ENCODE measurements at places on chromosomes 3 and 15.

- DNase-seq, result no peak
These were observed 1.2 kb upstream of the EDEM1 start for GRCh38 chr3:5186089-5186857.

DNA sequence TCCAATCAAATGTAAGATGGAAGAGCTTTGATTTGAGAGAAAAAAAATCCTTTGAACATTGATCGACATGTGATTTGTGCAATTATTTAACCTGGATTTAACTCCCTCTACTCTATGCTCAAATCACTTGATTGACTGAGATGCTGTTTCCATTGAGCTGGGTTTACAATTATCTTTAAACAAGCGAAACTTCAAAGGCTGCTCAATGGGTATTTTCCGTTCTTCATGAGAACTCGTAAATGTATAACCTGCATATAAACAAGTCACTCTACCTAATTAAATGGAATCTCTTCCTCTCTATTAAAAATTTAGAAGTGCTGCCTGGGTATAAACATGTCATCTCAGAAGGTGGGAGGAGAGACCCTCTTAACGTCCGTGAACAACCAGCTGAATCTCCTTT, 71.9 kb downstream of the ANXA2 start:
- no peak for DNase-seq

GRCh38 chr3:142651711-142652110, 55.5 kb downstream of the PLS1 start:
- no peak for DNase-seq

GRCh38 chr3:194869482-194870169, 183.9 kb downstream of the FAM43A start:
- no peak for DNase-seq

DNA sequence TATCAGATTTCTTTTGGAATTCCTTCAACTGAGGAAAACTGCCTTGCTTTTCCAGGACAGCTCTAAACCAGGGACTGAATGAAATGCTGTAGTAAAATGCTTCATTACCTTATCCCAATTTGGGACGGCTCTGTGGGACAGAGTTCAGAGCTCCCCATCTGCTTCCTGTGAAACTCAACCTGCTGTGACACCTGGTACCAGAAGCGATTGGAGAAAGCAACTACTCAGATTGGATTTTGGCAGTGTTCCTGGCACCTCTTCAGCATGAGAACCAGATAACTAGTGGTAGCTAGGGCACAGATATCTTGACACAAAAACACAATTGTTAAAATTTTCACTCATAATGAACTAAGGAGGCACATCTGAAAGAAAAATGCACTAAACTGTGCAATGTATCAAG, 539.1 kb downstream of the SI start:
- DNase-seq, result no peak

DNA sequence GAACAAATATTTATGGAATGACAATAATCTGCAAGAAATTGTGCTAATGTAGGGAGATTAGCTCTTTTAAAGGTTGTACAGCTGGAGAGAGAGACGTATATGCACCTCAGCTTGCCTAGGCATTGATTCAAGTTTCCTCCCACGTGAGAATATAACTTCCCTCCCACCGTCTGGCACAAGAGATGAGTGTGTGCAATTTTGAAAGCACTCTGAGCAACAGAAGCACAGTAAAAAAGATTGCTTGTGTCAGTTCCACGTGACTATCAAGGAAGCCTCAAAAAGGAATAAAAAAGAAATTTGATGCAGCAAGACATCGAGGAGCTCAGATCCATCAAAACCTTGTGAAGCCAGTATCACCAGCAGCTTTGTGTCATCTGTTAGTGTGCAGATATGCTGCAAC, 435.3 kb downstream of the TUSC7 start:
- DNase-seq, result no peak

GRCh38 chr3:182621435-182622240, 171.7 kb upstream of the ATP11B start:
- no peak for DNase-seq

DNA sequence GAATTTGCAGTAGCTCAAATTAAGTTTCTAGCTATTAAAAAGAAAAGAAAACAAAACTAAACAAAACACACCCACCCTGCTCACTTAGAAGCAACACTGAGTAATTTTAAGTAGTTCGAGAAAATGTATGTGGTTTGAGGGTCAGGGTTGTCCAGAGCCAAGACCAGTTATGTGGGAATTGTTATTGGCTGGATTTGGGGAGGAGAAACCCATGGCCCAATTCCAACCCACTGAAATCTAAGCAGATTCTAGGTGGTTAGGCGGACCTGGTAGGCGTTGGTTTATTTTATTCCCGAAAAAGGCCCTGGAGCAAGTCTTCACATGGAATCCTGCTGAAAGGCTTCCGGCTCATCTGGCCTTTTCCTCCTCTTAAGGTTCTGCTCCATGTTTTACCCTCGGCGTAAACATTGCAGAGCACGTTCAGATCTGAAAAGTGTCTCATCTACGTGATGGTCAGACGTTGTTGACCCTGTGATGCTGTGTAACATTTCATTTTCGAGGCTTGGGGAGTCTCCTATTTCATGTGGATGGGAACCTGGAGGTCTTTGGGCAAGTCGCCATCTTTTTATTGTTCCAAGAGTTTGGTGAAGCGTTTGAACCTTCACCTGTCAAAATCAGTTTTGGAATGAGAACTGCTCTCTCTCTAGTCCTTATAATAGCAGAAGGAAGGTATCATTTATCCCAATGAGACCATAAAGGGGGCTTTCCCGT, 64.0 kb downstream of the FLNB start:
- DNase-seq, result no peak

DNA sequence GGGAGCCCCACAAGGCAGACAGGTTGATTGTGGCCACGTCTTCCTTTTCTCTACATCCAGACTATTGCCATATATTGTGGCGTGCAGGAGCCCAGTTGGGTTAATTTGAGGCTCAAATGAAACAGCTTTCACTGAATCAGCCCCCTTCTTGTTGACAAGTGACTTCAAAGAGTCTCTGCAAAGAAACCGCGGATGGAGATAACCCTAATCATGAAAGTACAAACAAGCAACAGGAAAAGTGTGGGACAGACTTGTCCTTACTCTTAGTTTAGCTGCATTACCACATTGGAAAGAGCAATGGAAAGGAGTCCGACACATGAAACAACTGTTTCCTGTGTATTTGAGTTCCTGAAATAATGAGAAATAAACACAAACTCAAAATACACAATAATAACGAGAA, 3.3 kb downstream of the TMEM40 start:
- DNase-seq, result no peak

DNA sequence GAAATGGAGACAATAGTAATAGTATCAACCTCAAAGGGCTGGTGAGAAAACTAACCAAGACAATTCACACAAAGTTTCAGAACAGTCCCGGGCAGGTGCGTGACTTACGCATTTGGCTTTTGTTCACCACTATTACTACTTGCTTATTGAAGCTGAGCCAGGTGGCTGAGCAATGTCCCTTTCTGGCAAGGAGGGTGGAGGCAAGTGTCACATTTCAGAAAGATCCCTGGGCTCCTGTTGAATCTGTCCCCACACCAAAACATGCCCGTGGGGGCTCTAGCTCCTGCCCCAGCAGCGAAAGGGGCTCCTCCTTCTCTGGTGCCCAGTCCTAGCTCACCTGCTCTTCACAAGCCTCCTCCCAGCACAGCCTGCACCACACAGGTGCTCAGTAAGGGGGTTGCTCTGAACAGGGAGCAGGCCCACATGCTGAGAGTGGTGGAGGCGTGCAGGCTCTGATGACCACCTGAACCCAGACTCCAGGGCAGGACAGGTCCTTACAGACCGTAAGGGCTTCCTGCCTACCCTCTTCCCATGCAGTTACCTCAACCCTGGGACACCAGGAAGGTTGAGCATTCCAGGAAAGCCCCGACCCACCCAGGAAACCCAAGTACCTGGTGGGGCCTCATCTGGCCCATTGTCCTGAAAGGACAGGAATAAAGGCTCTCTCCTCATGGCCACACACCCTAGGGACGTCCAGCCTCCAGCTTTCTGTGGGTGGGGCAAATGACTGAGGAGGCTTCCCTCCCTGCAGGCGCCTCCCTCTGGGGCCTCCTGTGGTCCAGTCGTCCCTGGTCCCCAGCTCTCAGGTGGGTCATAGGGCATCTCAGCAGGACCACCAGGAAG, 32.6 kb downstream of the SEMA7A start:
- DNase-seq, result no peak

DNA sequence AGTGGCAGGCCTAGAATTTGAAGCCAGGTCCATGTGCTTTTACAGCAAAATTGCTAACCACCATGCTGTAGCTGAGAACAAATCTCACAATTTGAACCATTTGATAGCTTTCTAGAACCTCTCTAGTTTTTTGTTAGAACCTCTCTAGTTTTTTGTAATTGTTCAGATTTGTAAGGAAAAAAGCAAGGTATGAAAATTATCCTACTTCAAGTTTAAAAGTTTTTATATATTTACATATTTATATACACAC, 9.8 kb downstream of the GXYLT2 start:
- DNase-seq, result no peak

GRCh38 chr3:50147016-50147415, 8.1 kb upstream of the SEMA3F start:
- no peak for DNase-seq

- DNase-seq, result no peak
These were observed 24.1 kb downstream of the TMEM40 start for GRCh38 chr3:12734960-12735359.

DNA sequence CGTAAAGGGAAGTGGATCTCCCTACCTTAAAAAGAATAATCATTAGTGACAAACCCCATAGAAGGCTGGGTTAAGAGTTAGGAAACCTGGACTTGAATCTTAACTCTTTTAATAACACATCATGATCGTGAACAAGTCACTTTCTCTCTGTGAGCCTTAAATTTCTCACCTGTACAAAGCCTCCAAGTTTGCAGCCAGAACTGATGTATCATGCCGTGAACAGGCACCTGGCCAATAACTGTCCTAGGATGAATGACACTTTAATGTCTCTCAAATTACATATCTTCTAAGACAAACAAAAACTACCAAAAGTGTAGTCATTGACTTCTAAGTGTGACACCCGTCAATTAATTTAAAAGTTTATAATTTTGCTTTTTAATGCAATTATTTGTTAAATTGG, 3.9 kb downstream of the UPK1B start:
- DNase-seq, result no peak

GRCh38 chr3:129507181-129507831, 21.1 kb upstream of the RHO start:
- DNase-seq, result no peak

DNA sequence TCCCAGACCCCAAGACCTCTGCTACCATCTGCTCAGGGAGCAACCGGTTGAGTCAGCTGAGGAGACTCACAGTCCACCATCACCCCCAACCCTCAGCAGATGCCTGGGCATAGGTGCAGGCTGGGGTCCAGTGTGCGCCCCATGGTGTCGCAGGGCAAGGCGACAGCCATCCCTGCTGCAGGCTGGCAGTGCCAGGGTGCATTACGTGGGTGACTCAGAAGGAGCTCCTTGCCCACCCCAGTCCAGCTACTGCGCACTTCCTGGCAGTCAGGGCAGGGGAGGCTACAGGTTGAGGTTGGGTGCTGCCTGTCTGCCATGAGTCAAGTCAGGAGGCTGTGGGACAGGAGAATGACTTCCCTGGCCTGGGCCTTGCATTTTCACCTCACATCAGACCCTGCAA, 33.5 kb downstream of the RASGRF1 start:
- DNase-seq, result no peak

GRCh38 chr3:190514413-190515153, 698 bp downstream of the IL1RAP start:
- DNase-seq, result no peak

DNA sequence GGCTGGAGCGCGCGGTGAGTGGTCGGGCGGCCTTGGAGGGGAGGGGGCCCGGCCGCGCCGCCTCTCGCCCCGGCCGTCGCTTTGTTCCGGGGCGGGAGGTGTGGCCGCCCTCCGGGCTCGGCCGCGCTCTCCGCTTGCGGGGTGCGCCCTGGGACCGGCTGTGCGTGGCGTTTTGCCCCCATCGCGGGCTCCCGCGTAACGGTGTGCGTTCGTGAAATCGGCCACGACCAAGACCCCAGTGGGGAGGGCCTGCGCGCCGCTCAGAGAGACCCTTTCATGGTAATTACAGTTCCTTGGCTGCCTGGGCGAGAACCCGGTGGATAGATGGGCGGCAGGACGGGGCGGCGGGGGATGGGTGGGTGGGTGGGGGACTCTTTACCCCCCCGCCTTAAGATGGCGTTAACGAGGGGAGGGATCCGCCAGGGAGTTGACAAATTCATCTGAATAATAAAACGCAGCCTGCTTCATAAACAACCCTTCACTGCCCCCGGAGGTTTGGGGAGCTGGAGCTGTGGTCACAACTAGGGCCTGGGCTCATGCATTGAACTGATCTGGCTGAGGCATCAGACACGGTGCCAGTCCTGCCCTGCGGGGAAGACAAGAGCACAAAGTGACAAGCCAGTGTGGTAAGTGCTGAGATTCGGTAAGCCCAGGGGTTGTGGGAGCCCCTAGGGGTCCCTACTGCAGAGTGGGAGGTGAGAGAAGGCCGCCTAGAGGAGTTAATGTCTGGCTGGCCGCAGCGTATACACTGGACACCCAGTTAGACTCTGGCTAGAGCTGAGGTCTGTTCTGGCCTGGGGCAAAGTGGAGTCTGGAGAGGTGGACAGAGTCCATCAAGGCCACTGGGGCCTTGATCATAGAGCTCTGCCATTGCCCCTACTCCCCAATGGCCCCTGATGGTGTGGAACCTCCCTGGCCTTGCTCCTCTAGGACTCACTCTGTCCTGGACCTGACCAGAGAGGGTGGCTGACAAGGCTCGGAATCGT, 668 bp downstream of the MRAS start:
- DNase-seq, result no peak

- DNase-seq, result peak; percentile 43
These were observed 154.4 kb downstream of the TUSC7 start for GRCh38 chr3:116863822-116864589.

DNA sequence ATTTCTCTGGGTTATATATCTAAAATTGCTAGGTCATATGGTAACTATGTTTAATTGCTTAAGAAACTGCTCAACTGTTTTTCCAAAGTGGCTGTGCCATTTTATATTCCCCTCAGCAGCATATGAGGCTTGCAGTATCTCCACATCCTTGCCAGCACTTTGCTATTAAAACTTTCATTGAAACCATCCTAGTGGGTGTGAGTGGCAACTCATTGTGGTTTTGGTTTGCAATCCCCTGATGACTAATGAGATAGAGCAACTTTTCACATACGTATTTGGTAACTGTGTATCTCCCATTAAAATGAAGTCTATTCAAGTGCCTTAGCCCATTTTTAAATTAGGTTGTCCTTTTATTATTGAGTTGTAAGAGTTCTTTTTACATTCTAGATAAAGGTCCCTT, 17.3 kb downstream of the KPNA1 start:
- peak; percentile 9 for DNase-seq

DNA sequence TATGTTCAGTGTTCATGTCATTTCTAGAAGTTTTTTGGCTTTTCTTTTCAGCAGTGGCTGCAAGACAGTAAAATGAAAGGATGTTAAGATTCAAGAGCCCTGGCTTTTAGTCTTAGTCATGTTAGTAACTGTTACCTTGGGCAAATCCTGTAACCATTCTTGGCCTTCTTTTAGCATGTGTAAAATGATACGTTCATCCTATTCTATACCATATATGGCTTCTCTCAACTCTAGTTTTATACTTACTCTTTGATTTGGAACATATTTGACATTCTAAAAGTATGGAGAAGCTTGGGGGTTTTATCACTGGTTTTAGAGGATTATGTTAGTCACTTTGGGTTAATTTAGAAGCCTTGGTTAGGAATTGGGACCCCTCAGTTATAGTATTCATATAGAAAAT, 20.1 kb downstream of the GTF2E1 start:
- no peak for DNase-seq

Data from smooth muscle cell of the brain vasculature (primary cell).